Sigmoid colon (tissue), 7 donors: ENCODE measurements at places on chromosomes 12 and 14. TPM values are rescaled to one million over a fixed set of nuclear protein-coding genes. Genes with fewer than 3 reads are reported as not detected.

TAS2R8 gene
- total RNA-seq: not detected

GRCh38 chr14:90785471-90785870 lies 30.8 kb downstream of the TTC7B start:
- DNase-seq: peak; percentile 77

DNA sequence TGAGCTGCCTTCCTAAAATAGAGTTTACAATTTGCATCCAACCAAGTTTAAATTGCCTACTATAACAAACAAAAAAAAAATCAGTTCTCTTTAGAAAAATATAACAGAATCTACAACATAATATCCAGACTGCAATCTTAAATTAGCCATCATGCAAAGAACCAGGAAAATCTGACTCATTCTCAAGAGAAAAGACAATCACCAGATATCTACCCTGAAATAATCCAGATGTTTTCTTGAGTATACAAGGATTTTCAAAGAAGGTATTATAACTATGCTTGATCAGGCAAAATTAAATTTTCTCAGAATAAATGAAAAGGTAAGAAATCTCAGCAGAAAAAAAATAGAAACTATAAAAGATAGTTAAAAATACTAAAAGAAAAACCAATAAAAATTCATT lies 115.6 kb downstream of the CCER1 start:
- no peak for DNase-seq

- DNase-seq: no peak
These were observed 15.7 kb downstream of the CLEC4C start for GRCh38 chr12:7731486-7731885.

DNA sequence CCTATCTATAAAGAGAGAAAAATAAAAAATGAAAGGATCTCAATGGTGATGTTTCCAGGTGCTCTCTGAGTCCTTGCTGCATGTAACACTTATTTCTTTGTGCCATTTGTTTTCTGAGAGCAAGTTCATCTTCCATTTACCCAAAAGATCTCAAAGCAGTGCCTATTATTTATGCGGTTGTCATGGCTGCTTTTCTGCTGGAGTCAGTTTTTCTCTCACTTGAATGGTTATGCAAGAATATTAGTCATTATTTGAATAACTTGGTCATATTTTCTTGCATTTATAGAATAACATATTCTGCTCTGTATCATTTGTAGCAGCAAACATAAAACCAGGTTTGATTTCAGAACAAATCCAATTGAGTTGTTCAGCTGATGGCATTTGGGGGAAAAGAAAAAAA lies 141.8 kb upstream of the G2E3 start:
- DNase-seq: no peak

DNA sequence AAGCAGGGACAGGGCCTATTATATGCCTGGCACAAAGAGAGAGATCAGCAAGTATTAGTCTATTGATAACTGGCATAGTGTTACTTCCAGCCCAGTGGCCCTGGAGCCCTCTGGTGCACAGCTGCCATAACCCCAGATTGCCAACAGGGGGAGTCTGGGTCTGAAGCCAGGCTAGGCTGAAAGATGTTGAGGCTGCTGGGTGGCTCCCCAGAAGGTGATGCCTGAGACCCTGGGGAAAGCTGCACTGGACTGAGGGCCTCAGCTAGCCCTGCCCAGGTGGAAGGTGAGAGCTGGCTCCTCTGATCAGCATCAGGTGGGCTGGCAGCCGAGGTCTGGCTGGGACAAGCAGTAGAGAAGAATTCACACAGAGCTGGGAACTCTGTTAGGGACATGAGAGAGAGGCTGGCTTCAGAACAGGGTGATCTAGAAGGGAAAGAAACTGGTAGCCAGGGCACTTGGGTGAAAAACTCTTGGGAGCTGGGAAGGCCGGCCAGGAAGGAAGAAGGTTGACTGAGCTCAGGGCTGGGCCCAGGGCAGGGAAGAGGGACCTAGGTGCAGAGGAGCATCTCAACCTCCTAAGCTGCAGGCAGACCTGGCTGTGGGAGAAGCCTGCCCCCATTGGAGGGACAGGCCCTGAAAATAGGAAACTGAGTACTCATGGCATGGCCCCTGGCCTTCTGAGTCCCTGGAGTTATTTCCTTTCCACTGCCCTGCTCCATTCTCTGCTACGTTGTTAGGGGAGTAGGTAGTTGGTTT lies 3.9 kb downstream of the GZMH start:
- DNase-seq: no peak

GRCh38 chr12:53071591-53072551 lies 7.3 kb downstream of the SPRYD3 start:
- peak; percentile 95 for DNase-seq

GRCh38 chr14:100130521-100130920 lies 28.9 kb downstream of the DEGS2 start:
- no peak for DNase-seq

- no peak for DNase-seq
These were observed 75.2 kb downstream of the SPRING1 start for GRCh38 chr12:116662612-116663144.

DNA sequence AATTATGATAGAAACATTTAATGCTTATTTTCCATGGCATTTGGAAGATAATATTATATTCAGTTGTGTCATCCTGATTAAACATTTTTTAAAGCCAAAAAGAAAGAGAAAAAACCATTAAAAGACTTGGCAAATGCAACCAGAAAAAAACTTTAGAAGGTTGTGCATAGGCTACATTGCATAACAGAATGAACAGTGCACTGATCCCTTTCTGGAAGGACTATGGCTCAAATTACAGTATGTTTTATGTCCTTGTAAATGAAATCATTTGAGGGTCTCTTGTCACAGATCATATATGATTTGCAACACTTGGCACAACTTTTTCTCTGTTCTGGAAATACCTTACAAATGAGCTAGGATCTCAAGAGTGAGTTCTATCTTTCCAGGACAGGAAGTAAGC lies 275.2 kb upstream of the FLRT2 start:
- DNase-seq: no peak

RND1 gene
- total RNA-seq: 5.2 TPM

C3AR1 gene
- total RNA-seq: 6.6 TPM

ALDH6A1 gene
- total RNA-seq: 30.9 TPM

DNA sequence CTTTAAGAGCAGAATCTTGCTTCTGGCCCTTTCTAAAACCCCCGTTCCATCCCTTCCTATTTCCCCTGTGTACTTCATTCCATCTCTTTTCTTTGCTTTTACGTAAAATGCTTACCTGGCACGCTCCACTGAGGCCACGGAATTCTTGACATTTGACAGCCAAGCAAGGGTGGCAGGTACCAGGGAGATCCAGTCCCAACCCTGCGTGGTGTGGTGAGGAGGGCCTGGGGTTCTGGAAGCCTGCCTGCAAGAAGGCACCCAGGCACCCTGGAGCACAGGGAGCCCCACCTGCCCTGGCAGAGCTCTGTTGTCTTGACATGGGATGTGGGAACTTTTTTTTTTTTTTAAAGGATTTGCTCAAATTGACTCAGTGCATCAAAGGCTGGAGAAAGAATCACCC lies 48.6 kb downstream of the ITPK1 start:
- no peak for DNase-seq

- DNase-seq: no peak
These were observed 1.1 kb downstream of the KDM5A start for GRCh38 chr12:388012-388411.

DNA sequence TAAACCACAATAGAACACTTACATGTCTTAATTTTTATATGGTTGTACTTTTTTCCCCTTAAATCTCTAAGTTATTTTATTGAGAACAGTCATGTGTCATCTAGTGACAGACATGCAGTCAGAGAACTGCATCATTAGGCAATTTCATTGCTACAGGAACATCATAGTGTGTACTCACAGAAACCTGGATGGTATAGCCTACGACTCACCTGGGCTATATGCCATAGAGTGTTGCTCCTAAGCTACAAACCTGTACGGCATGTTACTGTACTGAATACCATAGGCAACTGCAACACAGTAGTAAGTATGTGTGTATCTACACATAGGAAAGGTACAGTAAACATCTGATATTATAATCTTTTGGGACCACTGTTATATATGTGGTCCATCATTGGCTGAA lies 557.6 kb downstream of the PRKD1 start:
- DNase-seq: no peak

GRCh38 chr12:92338102-92338501 lies 192.5 kb upstream of the BTG1 start:
- DNase-seq: no peak

- no peak for DNase-seq
These were observed 18.5 kb upstream of the GPRC5A start for GRCh38 chr12:12872934-12873275.

- DNase-seq: peak; percentile 95
These were observed at the start of gene CPNE8 for GRCh38 chr12:38905480-38906351. CPNE8 (minus strand) TSS chr12:38905591; CDS start chr12:38905534, 57 bp downstream.

GRCh38 chr14:30681752-30682355 lies 59.7 kb downstream of the SCFD1 start:
- DNase-seq: no peak

TAS2R20 gene
- 5.7 TPM for total RNA-seq

- DNase-seq: no peak
These were observed 762 bp downstream of the PPP2R5E start for GRCh38 chr14:63542231-63542999.

- DNase-seq: peak; percentile 95
These were observed at the start of gene CCDC77 for GRCh38 chr12:401235-402028. CCDC77 (plus strand) TSS chr12:401644; CDS start chr12:409384, 7,740 bp downstream.

GRCh38 chr14:54845641-54846040 lies 57.0 kb downstream of the GCH1 start:
- no peak for DNase-seq

DNA sequence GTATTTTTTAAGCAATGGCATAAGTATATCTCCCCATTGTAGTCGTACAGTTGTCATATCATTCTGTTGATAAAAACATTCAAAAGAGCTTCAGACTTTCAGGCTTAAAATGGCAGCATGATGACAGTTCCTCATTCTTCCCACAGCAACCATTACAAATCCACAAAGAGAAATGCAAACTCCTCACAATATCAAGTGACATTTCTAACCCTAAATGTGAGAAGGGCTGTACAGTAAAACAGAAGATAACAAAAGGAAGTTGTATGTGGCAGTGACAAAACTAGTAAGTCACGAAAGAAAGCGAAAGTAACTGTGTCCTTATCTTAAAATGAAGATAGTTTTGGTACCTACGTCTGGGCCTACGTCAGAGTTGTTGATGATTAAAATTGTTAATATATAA lies 46.7 kb downstream of the GXYLT1 start:
- no peak for DNase-seq

PTCSC3 gene
- total RNA-seq: not detected

ART4 gene
- total RNA-seq: 1.8 TPM

GRCh38 chr12:32110942-32111341 lies 4.3 kb downstream of the BICD1 start:
- no peak for DNase-seq

DNA sequence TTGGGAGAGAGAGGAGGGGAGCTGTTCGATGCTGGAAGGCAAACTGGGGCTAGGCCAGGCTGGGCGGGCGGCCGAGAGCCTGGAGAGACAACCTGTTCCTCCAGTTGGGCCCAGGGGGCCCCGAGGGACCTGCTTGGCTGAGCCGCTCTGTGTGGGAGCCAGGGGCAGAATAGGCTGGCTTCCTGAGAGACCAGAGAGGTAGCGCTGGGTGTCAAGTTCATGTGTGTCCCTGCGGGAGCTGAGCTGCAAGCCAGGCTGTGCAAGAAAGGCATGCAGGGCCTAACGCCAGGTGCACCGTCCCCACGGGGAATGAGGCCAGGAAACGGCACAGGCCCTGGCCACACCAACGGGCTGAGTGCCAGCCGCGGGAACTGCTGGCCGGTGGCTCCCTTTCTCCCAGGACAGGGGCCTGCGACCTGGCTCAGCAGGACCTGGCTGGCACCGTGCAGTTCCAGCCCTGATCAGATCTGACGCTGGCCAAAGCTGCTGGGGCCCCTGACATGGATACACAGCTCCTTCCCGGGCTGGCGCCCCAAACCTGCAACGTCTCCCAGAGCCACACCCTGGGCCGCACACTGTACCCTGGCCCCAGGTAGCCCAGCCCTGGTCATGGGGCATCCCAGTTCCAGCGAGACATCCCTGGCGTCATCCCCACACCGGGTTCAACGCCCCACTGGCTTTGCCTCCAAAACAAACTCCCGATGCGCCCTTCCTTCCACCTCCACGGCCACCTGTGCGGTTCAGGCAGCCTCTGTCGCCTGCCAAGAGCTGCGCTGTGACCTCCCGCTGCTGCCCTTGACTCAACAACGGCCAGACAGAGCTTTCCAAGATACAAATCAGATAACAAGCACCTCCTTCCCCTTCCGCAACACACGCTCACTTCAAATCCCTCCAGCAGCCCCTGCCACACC lies 65.0 kb downstream of the RFLNA start:
- peak; percentile 98 for DNase-seq

KCNJ8 gene
- total RNA-seq: 17.5 TPM

DNA sequence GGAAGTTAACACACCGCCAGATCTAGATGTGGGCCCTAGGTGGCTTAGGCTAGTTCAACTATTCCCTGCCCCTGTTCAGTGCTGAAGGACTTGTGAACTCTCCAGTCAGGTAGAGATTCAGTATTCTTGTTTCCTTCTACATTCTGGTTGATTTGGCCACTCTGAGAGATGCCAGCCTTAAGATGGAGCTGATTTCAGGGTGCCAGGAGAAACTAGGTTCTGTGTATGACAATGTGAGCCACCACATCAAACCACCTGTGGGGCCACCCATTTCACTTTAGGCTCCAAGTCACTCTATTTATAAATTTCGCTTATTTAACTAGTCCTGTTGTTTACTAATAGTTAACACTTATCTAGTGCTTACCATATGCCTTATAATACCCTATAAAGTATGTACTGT lies 26.0 kb downstream of the FRMD6 start:
- no peak for DNase-seq

CTSG gene
- total RNA-seq: 4.1 TPM

- DNase-seq: no peak
These were observed 7.7 kb upstream of the PPP1R13B start for GRCh38 chr14:103854822-103855733.

DBX2 gene
- total RNA-seq: not detected

DNA sequence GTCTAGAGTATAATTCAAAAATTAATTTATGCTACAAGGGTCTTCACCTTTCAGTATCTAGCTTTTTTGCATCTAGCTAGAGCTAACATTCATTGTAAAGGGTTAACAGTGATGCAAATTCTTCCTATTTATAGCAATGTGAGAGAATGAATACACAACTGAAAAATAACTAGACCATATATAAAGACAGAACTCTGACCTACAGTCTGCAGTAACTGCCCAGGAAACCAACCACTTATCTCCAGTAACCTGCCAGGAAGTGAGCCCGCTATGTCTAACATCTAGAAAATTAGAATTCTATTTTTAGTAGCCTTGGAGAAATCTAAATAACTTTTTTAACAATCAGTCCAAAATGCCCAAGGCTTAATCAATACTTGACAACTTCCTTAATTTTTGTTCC lies 1021.9 kb downstream of the LRFN5 start:
- DNase-seq: no peak

DNA sequence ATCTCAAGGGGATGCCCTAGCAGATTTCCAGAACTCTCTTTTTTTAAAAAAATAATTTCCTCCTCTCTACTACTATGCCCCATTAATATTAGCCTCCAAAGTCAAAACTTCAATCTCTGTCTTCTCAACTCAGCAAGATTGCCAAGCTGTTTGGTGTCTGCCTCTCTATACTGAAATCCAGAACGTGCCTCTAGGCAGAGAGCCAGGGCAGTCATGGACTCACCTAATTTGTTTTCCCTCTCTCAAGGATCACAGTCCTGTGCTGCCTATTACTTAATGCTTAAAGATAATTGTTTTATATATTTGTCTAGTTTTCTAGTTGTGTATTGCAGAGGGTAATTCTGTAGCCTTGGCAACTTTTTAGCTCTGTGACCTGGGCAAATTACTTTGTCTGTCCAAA lies 74.7 kb downstream of the E2F7 start:
- DNase-seq: no peak
